Activated CD8-positive, alpha-beta T cell treated with anti-CD3 and anti-CD28 coated beads, Interleukin-2, amount 10 ng/mL, durations not matched to agents 7 days and 5 days (primary cell): ENCODE measurements at places on chromosomes 3 and 15. TPM values are rescaled to one million over a fixed set of nuclear protein-coding genes. Genes with fewer than 3 reads are reported as not detected.

DNA sequence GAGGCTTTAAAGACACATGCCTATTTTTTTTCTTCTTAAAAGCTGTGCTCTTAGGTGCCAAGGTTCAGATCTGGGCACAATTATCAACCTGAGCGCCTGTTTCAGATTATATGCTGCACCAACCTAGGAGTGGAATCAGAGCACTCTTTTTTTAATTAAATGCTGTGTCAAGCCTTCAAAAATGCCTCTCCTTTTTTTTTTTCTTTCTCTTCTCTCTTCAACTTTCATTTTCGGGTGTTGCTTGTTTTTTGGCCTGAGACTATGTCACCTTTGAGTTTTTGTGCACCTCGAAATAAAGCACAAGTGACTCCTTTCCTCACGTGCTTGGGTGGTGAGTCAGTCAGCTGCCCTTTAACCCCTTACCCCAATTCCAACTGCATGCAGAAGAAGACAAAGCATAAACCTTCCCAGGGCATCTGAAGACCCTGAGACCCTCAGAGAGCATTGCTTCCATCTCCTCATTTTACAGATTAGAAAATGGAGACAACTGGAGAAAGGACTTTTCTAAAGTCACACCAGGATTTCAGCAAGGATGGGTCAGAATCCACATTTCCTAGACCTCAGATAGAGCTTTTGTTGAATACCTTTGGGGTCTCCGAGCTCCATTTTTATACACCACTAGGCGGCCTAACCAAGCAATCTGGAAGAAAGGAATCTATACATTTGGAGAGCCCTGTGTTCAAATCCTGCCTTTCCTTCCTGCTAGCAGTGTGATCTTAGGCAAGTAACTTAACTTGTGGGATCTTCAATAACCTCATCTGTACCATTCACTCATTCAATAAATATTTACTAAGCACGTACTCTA is 631 bp upstream of the PRICKLE2 start:
- H3K27ac ChIP-seq = no peak overlapping the region
- H3K4me3 ChIP-seq = no peak overlapping the region
- no peaks in the 10 kb centered on the region for H3K4me1 ChIP-seq
- no peaks in the 10 kb centered on the region for H3K36me3 ChIP-seq

Gene RPL35A
- 876 TPM for total RNA-seq

- DNase-seq = no peak
- no peaks in the 10 kb centered on the region for H3K27me3 ChIP-seq
- H3K27ac ChIP-seq = no peak overlapping the region
Observed at GRCh38 chr3:16423947-16424673, 89.4 kb downstream of the RFTN1 start.

- no peak overlapping the region for H3K27ac ChIP-seq
- H3K4me3 ChIP-seq = no peak overlapping the region
- H3K27me3 ChIP-seq = no peaks in the 10 kb centered on the region
- no peaks in the 10 kb centered on the region for H3K36me3 ChIP-seq
- no peaks in the 10 kb centered on the region for H3K4me1 ChIP-seq
Observed at GRCh38 chr3:143650827-143651226, 197.4 kb downstream of the SLC9A9 start.

Gene ATP13A5
- total RNA-seq = not detected

Gene CHRNA7
- total RNA-seq = 0.24 TPM

DNA sequence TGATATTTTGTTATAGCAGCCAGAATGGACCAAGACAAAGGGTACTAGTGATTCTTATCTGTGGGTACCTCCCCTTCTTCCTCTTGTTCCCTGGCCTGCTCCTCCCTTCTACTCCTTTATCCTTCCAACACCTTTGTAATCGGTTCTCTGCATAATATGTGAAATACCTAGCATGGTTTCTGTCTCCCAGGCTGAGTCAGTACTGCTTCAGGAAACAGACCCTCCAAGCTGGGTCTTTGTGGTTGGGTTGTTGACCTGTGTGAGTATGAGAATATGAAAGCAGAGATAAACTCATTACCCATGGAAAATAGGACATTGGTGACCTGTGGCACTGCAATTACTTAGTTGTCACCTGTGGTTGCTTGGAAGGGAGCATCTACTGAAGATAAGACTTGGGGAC is 69.3 kb upstream of the KLF13 start:
- no peak overlapping the region for H3K27ac ChIP-seq
- peaks cover 10% of the 10 kb centered on the region for H3K27me3 ChIP-seq
- H3K4me3 ChIP-seq = no peak overlapping the region
- no peak for DNase-seq

Gene MAGI1
- total RNA-seq = not detected

- H3K4me1 ChIP-seq = no peaks in the 10 kb centered on the region
- DNase-seq = no peak
- no peak overlapping the region for H3K27ac ChIP-seq
- H3K36me3 ChIP-seq = peaks cover 2% of the 10 kb centered on the region
- H3K4me3 ChIP-seq = no peak overlapping the region
Observed at GRCh38 chr3:188791311-188791710, 380.5 kb upstream of the TPRG1 start.

Gene TMCO5A
- not detected for total RNA-seq

Gene DNAJA4
- total RNA-seq = 29.7 TPM

Gene DBR1
- 21.8 TPM for total RNA-seq

DNA sequence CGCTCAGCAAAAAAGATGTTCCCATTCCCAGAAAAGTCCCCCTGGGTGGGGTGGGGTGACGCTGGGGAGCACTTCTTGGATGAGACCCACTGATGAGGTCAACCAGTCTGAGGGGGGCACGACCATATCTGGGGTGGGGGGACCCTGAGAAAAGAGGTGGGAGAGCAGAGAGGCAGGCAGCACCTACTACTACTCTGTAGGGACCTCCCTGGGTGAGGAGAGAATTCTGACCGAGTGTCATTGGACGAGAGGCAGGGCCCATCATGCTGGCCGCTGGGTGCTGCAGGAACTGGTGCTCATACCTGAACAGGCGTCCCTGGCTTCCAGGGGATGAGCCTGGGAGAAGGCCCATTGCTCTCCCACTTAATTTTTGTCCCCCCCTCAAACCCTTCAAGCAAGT is 158.8 kb downstream of the KLF13 start:
- H3K27me3 ChIP-seq = no peaks in the 10 kb centered on the region
- no peak overlapping the region for H3K4me3 ChIP-seq
- H3K27ac ChIP-seq = peak overlapping the region; percentile 90
- H3K36me3 ChIP-seq = peaks cover 27% of the 10 kb centered on the region
- no peak for DNase-seq
- H3K4me1 ChIP-seq = peaks cover 82% of the 10 kb centered on the region

GRCh38 chr3:79361748-79362378 is 405.9 kb downstream of the ROBO1 start:
- H3K27ac ChIP-seq = no peak overlapping the region
- DNase-seq = no peak
- no peaks in the 10 kb centered on the region for H3K4me1 ChIP-seq
- no peaks in the 10 kb centered on the region for H3K36me3 ChIP-seq
- H3K27me3 ChIP-seq = no peaks in the 10 kb centered on the region

DNA sequence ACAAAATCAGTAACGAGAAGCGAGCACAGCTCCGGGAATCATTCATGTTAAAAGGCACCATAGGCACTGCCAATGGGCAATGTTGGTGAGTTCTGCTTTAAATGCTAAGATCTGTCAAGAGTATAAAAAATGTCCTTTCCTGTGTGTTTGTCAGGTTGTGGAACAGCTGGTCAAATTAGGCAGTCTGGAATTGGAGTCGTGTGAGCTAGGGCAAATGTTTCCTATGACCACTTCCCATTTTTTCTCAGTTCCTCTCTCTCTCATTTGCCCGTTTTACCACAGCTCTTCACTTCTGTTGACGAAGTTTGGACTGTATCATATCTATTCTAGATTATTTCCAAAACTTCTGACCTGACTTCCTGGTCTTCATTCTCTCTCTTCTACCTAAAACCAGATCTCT is 60.8 kb upstream of the GOLIM4 start:
- H3K27ac ChIP-seq = no peak overlapping the region
- peaks cover 10% of the 10 kb centered on the region for H3K27me3 ChIP-seq
- no peaks in the 10 kb centered on the region for H3K4me1 ChIP-seq
- H3K36me3 ChIP-seq = no peaks in the 10 kb centered on the region

Gene SI
- not detected for total RNA-seq

DNA sequence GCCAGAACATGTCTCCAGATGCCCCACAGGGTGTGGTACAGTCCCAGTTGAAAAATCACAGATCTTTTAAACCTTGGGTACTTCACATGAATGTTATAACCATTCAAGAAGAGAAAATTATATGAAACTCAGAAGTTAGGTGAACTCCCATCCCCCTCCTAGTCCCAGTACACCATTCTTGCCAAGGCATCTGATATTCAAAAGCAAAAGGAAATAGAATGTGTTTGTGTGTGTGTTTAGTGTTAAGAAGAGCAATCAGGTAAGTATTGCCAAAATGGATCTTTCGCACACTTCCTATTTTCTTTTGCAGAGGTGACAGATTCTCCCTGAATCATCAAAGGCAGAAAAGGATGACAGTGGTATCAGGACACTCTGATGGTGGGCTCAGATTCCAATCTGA is 44.1 kb upstream of the LMOD3 start:
- H3K36me3 ChIP-seq = peaks cover 9% of the 10 kb centered on the region
- no peaks in the 10 kb centered on the region for H3K27me3 ChIP-seq
- no peak overlapping the region for H3K27ac ChIP-seq
- no peak for DNase-seq
- peaks cover 3% of the 10 kb centered on the region for H3K4me1 ChIP-seq
- H3K4me3 ChIP-seq = no peak overlapping the region

DNA sequence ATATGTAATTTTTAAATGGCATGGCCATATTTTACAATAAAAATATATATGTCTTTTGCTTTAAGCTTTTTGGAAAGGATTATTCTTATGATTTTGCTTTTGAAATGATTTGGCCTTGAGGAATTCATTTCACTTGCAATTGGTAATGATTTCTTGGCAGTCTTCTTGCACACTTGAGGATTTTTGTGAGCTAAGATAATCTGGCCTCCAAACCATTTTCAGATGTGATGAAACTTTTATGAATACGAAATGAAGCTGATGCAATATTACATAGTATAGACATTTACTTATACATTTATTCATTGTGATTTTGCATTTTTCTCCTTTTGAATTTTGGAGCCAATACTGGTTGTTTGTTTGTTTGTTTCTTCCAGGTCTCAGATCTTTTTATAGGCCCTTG is 6.4 kb upstream of the SH2D7 start:
- H3K4me3 ChIP-seq = no peak overlapping the region
- H3K4me1 ChIP-seq = peaks cover 52% of the 10 kb centered on the region
- DNase-seq = no peak
- H3K36me3 ChIP-seq = peaks cover 1% of the 10 kb centered on the region

DNA sequence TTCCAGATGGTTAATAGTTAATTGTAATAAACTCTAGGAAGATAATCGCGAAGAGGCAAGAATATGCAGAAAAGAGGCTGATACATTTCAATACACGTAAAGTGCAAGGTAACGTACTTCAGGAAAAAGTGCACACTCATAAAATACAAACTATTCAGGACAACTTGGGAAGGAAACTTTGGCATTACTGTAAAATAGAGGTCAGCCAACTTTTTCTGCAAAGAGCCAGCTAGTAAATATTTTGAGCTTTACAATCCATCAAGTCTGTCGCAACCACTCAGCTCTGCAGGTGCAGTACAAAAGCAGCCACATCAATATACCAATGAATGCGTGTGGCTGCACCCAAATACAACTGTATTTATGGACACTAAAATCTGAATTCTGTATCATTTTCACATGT is 51.6 kb upstream of the THUMPD3 start:
- peaks cover 11% of the 10 kb centered on the region for H3K27me3 ChIP-seq
- no peak overlapping the region for H3K27ac ChIP-seq
- H3K36me3 ChIP-seq = no peaks in the 10 kb centered on the region
- no peaks in the 10 kb centered on the region for H3K4me1 ChIP-seq

- H3K4me1 ChIP-seq = peaks cover 23% of the 10 kb centered on the region
- H3K36me3 ChIP-seq = no peaks in the 10 kb centered on the region
- H3K27me3 ChIP-seq = peaks cover 10% of the 10 kb centered on the region
- H3K4me3 ChIP-seq = peak overlapping the region; percentile 76
- DNase-seq = no peak
Observed at GRCh38 chr3:126982126-126982470, 817 bp upstream of the PLXNA1 start.

- no peak overlapping the region for H3K27ac ChIP-seq
- H3K36me3 ChIP-seq = no peaks in the 10 kb centered on the region
- no peak overlapping the region for H3K4me3 ChIP-seq
Observed at GRCh38 chr15:69045802-69046201, 31.3 kb downstream of the NOX5 start.

GRCh38 chr3:54818942-54819341 is 108.9 kb downstream of the LRTM1 start:
- H3K27me3 ChIP-seq = no peaks in the 10 kb centered on the region
- no peak overlapping the region for H3K4me3 ChIP-seq
- no peak overlapping the region for H3K27ac ChIP-seq
- H3K4me1 ChIP-seq = no peaks in the 10 kb centered on the region
- H3K36me3 ChIP-seq = no peaks in the 10 kb centered on the region

DNA sequence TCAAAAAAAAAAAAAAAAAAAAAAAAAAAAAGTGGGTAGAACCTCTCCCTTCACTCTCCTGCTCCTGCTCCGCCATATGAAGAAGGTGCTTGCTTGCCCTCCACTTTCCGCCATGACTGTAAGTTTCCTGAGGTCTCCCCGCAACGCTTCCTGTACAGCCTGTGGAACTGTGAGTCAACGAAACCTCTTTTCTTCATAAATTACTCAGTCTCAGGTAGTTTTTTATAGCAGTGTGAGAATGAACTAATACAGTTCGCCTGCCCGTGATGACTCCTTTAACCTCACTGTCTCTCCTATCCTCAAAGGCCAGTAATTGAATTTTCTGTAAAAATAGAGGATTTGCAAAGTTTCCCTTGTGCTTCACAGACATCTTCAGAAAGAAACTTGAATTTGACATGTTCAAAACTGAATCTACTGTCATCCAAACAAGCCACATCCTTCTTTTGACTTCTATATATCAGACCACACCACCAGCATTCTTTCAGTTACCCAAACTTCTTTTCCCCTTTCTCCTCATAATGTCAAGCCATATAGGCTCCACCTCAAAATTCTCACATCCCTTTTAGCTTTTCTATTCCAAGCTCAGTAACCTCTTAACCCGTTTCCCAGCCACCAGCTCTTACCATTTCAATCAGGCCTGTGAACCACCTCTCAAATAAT is 44.3 kb downstream of the P2RY1 start:
- no peaks in the 10 kb centered on the region for H3K36me3 ChIP-seq
- H3K27me3 ChIP-seq = peaks cover 3% of the 10 kb centered on the region
- H3K4me1 ChIP-seq = no peaks in the 10 kb centered on the region
- no peak for DNase-seq
- H3K27ac ChIP-seq = no peak overlapping the region
- no peak overlapping the region for H3K4me3 ChIP-seq

GRCh38 chr3:124759666-124760401 is 29.6 kb downstream of the UMPS start:
- no peaks in the 10 kb centered on the region for H3K36me3 ChIP-seq
- no peak overlapping the region for H3K27ac ChIP-seq
- DNase-seq = no peak
- H3K4me1 ChIP-seq = peaks cover 6% of the 10 kb centered on the region
- H3K4me3 ChIP-seq = no peak overlapping the region
- no peaks in the 10 kb centered on the region for H3K27me3 ChIP-seq

DNA sequence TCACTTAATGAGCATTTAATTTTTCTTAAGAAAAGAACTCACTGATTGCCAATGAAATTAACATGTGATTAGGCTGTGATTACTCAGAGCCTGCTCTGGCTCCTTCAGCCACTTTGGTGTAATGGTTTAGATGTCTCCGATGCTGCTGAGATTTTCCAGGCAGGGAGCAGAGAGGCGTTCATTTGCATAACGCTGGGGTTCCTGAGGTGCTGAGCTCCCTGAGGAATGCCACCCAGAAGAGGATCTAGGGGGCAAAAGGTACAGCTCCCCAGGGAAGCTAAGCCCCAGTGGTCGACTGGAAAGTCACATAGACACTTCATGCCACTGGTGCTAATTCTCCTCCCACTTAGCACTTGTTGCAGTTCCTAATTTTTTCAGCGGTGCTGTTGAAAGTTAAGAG is 119.5 kb downstream of the USP13 start:
- H3K4me3 ChIP-seq = no peak overlapping the region
- peaks cover 7% of the 10 kb centered on the region for H3K4me1 ChIP-seq
- no peaks in the 10 kb centered on the region for H3K27me3 ChIP-seq
- H3K36me3 ChIP-seq = peaks cover 11% of the 10 kb centered on the region
- H3K27ac ChIP-seq = no peak overlapping the region
